ENCODE measurements at places on chromosomes 4 and X.

- DNase-seq = no peak
Measured at GRCh38 chr4:111399623-111400022, 745.6 kb upstream of the FAM241A start.

DNA sequence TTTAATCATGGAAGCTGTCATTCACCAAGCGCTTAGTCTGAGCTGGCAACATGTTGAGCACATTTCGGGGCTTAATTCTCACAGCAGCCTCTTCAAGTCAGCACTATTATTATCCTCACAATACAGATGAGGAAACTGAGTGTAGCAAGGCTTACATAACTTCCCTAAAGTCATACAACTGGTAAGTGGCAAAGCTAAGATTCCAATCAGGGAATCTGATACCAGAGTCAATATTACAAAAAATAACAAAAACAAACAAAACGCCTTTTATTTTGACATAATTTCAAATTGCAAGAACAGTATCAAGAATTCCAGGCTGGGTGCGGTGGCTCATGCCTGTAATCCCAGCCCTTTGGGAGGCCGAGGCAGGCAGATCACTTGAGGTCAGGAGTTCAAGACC, 120.4 kb upstream of the DUSP21 start:
- no peak for DNase-seq

GRCh38 chrX:6941041-6941440, 206.5 kb upstream of the STS start:
- no peak for DNase-seq

GRCh38 chr4:106315476-106315967, 487 bp downstream of the TBCK start:
- no peak for DNase-seq

DNA sequence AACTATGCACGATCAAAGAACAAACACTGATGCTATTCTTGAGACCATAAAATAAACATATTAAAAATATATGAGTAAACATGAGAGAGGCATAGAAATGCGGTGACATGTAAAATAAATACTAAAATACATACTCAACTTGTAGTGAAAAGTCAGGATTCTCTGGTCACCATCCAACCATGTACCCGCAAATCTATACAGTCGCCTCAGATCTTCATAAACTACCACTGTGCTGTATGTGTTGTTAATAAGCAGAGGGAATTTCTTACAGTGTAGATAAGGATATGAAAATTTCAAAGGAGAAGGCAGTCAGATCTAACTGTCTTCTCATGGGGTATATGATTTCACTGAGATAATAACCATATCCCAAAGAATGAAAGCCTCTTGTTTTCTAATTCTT, 67.8 kb upstream of the FAM47B start:
- DNase-seq = no peak

GRCh38 chr4:15725608-15726007, 22.7 kb downstream of the BST1 start:
- no peak for DNase-seq

DNA sequence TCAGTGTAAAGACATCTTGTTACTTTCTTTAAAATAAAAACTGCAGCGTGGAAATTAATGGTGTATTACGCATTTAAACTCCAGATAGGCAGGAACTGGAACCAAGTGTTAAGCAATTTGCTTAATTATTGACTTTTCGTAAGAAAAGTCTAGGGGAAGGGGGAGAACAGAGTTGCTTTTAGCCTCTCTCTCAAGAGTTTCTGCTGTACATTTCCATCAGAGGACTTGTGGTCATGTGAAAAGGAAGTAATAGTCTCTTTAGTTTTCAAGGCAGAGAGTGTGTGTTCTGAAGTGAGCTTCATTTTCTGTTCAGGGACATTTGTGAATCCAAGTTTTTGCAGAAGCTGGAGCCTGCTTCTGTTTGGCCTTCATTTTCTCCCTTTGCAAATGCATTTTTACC, 127.2 kb downstream of the UBE2K start:
- no peak for DNase-seq

GRCh38 chr4:16351161-16351560, 124.9 kb upstream of the TAPT1 start:
- no peak for DNase-seq

GRCh38 chr4:99986792-99987191, 36.7 kb upstream of the H2AZ1 start:
- DNase-seq = no peak

- DNase-seq = no peak
Measured at GRCh38 chr4:118360106-118360505, 7.3 kb upstream of the PRSS12 start.

DNA sequence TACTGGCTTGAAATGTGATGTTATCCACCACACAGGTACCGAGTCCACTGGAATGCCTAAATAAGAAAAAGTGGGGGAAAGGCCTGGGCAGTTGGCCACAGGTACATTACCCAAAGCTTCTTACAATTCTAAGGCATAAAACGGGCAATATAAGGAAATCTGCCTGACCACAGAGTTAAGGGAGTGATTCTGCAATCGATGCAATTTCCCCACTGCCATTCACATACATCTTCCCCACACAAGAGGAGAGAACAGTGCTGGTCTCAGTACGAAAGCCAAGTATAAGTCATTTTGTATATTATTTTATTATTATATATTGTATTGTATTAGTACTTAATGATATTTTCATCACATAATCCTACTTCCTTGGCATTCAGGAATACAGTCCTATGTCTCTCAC, 30.6 kb downstream of the RFC1 start:
- DNase-seq = no peak

DNA sequence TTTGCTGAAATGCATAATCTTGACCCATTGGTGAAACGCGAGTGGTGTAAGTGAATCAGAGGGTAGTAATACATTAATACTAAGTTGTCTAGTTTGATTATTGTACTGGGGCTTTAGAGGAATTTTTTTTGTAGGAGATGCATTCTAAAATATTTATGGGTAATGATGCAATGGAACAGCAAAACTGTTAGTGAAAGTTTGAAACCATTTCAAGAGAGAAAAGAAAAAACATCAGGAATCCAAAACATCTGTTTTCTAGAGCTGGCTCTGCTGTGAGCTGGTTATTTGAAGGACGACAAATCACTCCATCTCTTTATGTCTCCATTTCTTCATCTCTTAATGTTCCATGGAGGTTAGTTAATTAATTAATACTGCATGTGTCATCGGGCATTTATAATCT, 351.9 kb upstream of the FAT1 start:
- DNase-seq = no peak

DNA sequence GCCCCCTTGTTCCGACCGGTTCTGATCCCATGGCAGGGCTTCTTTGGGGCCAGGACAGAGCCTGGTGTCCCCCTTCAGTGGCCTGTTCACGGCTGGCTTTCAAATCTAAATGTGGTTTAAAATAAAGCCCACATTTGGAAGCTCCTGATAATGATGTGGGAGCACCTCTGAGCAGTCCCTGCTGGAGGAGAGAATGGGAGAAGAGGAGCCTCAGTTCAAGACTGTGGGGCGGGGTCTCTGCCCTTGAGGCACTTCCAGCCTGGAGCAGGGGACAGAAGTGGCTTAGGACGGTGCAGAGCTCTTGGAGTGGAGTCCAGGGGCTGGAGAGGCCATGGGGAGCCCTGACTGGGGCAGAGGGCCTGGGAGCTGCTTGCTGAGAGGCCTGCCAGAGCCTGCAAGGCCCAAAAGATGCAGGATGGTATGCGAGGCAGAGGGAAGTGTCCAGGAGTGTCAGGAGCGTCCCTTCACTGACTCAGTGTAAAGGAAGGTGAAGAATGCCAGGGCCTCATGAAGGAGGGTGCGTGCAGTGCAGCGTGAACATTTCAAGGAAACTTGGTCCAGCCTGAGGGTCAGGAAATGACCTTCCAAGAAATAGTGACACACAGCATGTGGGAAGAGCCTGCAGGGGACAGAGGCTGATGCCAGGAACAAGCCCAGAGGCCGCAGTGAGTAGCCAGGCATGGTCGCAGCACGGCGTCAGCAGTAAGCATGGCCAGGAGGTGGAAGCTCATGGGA, 21.1 kb upstream of the TADA2B start:
- no peak for DNase-seq

- no peak for DNase-seq
Measured at GRCh38 chr4:148057516-148057915, 325.6 kb downstream of the ARHGAP10 start.

GRCh38 chr4:107655289-107655688, 64.7 kb downstream of the PAPSS1 start:
- no peak for DNase-seq

DNA sequence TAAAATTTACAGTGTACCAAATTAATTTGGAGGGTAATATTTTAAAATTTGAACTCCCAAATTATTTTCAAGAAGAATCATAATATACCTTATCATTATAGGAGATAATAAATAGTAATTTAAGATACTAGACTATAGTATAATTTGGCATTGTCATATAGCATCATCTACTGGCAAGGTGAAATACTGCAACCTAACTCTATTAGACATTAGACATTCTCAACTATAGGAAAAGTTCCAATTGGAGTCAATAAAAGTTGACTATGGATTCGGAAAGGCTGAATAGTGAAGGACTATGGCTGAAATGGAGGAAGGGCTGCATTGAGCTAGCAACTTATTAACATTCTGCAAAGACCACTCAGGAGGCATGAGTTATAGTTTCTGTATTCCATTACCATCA, 113.0 kb downstream of the PRDM5 start:
- DNase-seq = no peak

GRCh38 chr4:85986266-85986665, 373.6 kb downstream of the MAPK10 start:
- no peak for DNase-seq

DNA sequence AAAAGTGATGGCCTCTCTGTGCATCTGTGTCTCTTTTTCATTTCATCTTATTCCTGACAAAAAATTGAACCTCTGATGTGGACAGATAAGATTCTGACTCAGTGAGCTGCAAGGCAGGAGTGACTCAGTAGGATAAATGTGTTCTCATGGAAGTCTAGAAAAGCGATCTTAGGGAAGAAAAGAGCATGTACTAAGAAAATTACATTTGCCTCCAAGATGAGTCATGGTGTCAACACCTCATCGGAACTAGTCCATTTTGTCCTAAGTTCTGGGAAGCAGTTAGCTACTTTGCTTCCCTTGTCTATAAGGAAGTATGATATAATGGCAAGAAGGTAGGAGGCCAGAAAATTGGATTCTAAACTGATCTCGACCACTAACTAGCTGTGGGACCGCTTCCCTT, 83.5 kb upstream of the AFF2 start:
- no peak for DNase-seq

GRCh38 chr4:115042496-115042895, 70.9 kb downstream of the NDST4 start:
- no peak for DNase-seq

DNA sequence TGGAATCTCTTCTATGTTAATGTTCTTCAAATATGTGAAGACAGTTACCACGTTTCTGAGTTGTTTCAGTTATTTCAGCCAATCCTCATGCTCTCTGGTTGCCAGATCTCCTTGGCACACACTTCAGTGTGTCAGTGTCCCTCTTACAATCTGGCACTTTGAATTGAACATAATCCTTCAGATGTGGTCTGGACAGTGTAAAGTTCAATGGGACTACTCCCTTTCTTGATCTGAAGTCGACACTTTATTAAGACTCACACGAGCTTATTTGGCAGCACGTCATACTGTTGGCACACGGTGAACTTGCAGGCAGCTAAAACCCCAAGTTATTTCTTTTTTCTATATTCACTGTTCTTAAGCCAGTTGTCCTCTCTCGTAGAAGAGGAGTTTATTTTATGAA, 28.2 kb downstream of the ARSJ start:
- DNase-seq = no peak

DNA sequence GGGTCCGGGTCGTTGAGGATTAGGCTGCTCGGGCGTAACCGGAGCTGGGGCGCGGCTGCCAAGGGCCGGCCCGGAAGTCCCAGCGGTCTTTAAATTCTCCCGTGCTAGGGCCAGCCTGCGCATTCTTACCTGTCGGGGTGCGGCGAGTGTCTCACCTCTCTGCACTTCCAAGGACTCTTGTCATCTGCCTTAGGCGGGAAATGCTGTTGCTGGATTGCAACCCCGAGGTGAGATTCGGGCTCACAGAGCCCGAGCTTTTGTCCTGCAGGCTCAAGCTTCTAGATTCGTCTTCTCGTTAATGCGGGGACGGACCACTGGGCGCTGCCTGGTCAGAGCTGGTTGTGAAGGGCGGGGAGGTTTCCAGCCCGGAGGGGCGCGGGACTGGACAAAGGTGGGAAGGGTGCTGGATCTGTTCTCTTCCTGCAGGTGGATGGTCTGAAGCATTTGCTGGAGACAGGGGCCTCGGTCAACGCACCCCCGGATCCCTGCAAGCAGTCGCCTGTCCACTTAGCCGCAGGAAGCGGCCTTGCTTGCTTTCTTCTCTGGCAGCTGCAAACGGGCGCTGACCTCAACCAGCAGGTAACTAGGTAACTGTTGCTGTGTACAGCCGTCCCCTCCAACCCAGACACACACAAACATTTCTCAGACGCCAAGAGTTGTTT, at the start of gene ANKRD37:
Gene ANKRD37 (plus strand): TSS at position 118 of the 662 bp plus-strand sequence. CDS start 83 bp downstream, at position 201.
- no peak for DNase-seq

GRCh38 chrX:94545722-94546121, 871.7 kb downstream of the FAM133A start:
- DNase-seq = no peak

GRCh38 chrX:103396186-103396585, 19.8 kb downstream of the BEX3 start:
- no peak for DNase-seq

DNA sequence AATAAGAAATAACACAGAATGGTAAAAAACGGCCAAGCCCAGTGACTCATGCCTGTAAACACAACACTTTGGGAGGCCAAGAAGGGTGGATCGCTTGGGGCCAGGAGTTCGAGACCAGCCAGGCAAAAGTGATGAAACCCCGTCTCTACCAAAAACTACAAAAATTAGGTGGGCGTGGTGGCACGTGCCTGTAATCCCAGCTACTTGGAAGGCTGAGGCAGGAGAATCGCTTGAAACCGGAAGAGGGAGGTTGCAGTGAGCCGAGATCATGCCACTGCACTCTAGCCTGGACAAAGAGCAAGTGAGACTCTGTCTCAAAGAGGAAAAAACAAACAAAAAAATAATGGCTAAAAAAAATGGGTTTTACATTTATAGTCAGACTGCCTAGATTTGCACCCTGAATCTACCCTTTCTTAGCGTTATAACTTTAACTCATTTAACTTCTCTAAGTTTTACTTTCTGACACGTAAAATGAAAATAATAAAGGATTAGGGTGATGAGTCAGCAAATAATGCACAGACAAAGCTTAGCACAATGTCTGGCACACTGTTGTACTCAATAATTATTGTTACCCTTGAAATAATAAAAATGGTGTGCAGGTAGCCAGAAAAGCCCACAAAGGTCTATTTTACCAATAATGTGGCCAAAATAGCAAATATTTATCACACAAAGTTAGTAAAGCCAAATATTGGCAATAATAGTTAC, 55.0 kb downstream of the ATP11C start:
- DNase-seq = no peak
